HFFc6 (cell line): ENCODE measurements at places on chromosomes 5 and 9.
A peak's percentile ranks its signal among the peaks of the same experiment; 100 is the strongest.

DNA sequence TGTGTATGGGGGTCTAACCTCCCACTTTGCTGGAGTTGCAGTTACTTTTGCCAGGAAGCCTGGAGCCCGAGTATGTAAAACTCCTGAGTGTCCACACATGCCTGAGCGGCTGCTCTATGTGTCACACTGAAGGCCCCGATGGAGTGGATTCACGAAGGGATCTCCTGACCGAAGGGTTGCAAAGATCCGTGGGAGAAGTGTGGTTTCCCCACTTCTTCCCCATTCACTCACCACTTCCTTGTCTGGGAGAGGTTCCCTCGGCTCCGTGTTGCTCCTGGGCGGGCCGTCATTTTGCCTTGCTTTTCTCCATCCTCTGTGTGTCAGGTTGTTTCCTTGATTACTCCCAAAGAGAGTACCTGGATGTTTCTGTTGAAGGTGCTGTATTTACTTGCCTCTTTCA lies 16.2 kb upstream of the IL3 start:
- DNase-seq = no peak

DNA sequence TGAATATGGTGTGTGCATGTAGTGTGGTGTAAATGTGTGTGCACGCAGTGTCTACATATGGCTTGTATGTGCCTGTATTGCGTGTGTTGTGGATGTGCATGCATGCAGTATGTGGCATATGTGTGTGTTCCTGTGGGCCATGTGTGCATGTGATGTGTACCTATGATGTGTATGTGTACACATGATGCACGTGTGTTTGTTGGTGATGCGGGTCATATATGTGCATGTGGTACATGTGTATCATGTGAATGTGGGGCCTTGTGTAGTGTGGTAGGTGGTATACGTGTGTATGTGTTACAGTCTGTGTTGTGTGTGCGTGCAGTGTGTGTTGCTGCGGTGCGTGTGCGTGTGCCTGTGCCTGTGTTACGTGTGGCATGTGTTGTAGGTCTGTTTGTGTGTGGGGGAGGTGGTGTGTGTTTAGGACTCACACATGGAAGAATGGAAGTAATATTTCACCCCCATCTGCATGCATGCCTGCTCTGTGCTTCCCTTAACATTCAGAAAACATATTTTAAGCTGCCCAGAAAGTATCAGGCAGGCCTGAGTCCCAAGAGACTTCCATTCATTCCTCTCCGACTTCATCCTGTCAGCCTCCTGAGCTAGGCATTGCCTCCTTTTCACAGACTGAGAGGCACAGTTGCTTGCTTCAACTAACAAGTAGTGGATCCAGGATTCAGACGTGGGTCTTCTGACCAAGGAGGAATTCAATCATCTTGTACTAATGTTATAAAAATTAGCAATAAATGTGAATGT lies 55.4 kb upstream of the RUFY1 start:
- no peak for DNase-seq

DNA sequence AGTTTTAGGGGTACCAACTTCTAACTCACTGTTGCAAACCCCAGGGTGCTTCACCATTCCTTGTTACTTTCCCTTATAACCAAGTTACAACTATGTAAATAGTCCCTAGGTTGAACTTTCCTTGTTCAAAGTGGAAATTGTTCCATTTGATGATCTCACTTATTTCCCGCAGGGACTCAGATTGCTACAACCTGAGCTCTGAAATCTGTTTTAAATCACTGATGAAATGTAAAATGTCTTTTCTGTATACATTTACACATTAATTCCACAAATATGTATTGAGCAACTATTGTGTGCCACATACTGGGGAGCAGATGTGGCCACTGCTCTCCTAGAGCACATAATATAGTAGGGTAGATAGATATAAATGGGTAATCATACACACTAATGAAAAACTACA lies 69.1 kb upstream of the TARS1 start:
- DNase-seq = peak; percentile 13

- no peak for DNase-seq
Measured at GRCh38 chr5:140785905-140786686, at the start of gene PCDHA1. PCDHA1 (plus strand) TSS chr5:140786140.

DNA sequence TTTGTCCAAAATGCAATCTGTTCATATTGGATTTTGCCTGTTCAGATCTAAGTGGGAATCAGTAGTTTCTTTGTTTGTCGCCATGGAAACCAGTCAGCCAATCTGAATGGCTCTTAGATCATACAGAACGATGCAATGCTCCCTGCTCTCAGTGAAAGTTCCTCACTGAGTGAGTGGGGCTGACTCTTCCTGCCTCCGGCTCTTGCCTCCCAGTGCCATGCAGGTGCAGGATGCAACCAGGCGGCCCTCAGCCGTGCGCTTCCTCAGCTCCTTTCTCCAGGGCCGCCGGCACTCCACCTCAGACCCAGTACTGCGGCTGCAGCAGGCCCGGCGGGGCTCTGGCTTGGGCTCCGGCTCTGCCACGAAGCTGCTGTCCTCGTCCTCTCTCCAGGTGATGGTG lies at the start of gene PTPDC1:
Gene PTPDC1, plus strand, starts transcription at position 151 of the 400 bp plus-strand sequence. Its CDS starts 67 bp downstream, at position 218.
- peak; percentile 30 for DNase-seq

- no peak for DNase-seq
Measured at GRCh38 chr5:110932755-110933488, 138.6 kb upstream of the TSLP start.

- DNase-seq = peak; percentile 96
Measured at GRCh38 chr9:125521462-125522327, 185.3 kb downstream of the MAPKAP1 start.

DNA sequence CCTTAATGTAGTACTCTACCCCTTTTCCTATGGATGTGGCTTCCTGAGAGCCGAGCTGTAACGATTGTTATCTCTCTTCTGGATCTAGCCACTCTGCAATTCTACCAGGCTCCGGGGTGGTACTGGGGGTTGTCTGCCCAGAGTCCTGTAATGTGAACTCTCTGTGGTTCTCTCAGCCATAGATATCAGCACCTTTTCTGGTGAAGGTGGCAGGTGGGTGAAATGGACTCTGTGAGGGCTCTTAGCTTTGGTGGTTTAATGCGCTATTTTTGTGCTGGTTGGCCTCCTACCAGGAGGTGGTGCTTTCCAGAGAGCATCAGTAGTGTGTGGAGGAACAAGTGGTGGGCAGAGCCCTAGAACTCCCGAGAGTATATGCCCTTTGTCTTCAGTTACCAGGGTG lies 122.1 kb downstream of the GABRG2 start:
- DNase-seq = no peak

DNA sequence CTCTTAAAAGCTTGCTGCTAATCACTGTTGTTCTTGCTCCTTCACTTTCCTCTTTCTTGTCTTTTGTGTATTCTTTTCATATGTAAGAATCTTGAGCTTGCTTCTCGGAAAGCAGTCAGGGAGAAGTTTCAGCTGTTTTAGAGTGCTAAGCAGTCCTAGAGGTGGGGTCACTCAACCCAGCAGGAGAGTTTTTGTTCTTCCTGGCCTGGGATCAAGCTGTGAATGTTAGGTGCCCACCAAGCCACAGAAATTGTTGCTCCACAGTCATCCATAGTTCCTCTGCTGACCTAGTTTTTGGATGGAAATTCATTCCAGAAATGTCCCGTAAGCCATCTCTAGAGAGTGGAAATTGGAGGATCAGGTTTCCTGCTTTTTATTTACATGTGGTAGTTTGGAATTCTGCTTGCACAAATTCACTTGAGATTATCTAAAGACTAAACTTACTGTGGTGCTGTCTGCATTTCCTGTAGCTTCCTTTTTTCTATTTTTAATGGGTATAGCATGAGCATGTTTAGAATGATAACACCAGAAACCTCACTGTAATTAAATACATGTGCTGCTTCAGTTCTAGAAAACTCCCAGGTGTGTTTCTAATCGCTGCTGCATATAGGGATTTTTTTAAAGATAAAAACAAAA lies 108.7 kb downstream of the MAST4 start:
- DNase-seq = no peak

DNA sequence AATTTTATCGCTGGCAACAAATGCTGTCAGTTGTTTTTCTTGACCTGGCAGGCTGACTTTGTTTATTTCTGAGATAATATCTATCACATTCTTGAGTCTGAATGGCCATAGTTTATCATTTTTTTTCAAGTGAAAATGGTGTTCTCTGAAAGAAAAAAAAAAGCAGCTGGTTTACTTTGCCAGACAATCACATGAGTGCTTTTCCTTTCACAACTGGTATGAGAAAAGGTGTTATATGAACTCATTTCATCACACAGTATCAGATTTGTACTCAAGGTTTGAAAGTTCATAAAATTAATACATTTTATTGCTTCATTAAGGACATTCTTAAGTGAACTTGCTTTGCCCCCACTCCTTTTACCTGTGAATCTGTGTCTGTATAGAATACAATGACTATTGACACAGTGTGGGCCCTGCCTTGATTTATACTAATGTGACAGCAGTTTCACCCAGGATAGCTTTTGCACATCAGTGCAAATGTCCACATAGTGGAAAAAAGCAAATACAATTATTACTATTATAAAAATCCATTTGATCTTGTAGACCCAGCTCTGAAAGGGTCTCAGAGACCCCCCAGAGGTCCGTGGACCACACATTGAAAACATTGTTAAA lies 33.1 kb upstream of the PRLR start:
- DNase-seq = no peak

DNA sequence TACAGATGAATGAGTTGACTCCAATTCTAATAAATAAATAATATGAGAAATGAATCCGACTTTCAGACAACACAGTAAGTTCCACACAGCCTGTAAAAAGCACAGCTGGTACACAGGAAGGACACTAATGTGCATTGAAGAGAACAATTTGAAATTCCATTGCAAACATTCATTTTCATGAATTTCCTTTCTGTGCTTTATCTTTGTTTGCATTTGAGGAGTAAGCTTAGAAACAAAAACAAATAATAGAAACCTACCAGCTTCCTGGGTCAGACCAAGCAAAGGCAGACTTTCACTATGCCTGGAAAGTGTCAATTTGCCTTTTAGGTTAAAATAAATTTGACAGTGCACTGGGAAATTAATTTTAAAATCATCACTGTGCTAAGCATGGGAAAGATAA lies 143.8 kb upstream of the VLDLR start:
- DNase-seq = peak; percentile 18

DNA sequence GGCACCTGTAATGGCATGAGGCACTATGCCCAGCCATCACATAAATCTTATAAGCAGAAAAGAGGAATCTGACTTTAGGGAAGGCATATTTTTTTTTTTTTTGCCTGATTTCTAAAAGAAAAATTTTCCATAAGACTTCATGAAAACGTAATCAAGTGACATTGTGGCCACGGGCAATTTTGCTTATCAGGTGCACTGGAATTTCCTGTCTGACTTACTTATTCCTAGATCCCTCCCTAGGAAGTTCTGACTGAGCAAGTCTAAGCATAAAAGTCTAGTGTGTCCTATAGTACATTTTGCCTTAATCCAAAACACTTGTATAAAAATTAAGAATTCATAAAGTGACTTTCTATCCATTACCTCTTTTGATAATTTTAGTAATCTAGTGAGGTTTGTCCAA lies 12.5 kb downstream of the C5orf46 start:
- DNase-seq = no peak
